SK-N-MC (cell line): ENCODE measurements at places on chromosomes 4 and X.

DNA sequence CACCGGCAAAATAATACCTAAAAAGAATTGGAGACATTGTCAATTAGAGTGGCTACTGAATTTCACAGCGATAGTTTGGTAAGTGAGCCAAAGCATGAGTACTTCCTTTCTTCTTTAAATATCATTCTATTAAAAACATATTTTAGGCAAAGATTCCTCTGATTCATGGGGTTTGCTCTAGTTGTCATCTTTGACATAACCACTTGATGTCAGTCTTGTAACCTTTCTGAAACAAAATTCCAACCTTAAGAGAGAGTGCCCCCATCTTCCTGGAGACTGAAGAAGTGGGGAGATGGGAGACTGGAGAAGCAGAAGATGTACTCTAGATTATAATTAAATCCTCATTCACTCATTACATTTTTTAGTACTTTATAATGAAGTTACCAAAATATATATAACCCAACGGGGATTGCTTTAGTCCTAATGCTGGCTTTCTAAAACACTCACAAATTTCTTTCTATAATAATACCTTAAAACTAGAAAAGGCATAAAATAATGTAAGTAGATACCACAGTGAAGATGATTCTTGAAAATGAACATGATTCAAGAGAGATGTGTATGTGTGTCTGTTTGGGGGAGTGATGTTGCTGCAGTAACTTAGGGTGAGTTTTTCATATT lies 96.4 kb downstream of the EMCN start:
- DNase-seq = peak; percentile 72

DNA sequence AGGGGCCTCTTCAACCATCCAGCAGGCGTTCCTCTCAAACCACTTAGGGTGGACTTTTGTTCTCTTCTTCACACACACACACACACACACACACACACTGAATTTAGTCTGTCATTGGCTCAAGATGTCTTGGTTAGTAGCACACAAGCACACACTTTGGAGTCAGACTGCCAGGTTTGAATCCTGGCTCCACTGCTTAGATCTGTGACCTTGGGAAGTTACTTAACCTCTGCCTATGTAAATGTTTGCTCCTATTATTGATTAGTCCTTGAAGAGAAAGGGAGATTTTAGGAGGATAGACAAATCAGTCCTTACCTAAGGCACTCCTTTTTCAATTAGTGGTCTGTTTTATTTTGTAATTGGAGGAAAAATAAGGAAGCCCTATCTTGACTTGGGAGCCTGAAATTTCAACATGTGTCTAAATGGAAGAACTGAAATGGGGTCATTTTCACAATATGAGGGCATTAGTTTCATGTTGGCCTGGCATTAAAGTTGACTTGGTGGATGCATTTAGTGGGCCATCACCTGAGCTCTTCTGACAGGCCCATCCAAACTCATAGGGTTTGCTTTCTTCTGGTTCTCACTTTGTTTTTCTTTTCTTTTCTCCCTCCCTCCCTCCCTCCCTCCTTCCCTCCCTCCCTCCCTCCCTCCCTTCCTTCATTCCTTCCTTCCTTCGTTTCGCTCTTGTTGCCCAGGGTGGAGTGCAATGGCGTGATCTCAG lies 13.3 kb upstream of the TMEM131L start:
- no peak for DNase-seq

DNA sequence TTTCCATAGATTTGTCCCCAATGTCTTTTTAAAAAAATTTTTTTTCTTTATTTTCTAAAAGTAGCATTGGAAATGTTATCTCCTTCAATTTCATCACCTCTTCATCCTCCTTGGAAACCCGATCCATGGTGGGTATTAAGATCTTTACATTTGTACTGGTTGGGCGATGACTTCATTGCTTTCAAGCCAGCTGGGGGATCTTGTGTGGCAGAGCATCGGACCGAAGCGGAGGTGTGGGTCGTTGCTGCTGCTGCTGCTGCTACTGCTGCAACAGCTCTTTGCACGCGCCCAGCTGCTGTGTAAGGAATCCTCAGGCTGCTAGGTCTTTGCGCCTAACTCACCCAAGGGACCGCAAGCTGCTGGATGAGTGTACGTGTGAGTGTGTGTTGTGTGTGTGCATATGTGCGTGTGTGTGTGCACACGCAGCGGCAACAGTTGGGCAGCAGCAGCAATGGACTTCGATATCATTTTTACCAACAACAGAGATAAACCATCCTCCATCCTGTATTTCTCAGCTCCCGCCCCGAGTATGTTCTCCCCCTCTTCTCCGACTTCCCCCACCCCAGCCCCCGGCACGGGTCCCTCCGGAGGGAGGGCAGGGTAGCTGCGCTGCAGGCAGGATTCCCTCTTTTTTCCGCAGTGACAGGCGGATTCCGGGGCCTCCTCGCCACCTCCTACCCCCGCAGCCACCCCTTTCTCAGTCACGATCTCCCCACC lies 768 bp upstream of the CDKL5 start:
- DNase-seq = no peak

- peak; percentile 88 for DNase-seq
Measured at GRCh38 chr4:107153956-107154355, 117.8 kb upstream of the DKK2 start.
